ENCODE measurements at places on chromosomes 7 and 10. TPM values are rescaled to one million over a fixed set of nuclear protein-coding genes. Genes with fewer than 3 reads are reported as not detected.

GRCh38 chr10:6729071-6729774 is 149.1 kb upstream of the PRKCQ start:
- DNase-seq = peak; percentile 76

- DNase-seq = no peak
Measured at GRCh38 chr10:77629775-77630506, 7.7 kb downstream of the KCNMA1 start.

DNA sequence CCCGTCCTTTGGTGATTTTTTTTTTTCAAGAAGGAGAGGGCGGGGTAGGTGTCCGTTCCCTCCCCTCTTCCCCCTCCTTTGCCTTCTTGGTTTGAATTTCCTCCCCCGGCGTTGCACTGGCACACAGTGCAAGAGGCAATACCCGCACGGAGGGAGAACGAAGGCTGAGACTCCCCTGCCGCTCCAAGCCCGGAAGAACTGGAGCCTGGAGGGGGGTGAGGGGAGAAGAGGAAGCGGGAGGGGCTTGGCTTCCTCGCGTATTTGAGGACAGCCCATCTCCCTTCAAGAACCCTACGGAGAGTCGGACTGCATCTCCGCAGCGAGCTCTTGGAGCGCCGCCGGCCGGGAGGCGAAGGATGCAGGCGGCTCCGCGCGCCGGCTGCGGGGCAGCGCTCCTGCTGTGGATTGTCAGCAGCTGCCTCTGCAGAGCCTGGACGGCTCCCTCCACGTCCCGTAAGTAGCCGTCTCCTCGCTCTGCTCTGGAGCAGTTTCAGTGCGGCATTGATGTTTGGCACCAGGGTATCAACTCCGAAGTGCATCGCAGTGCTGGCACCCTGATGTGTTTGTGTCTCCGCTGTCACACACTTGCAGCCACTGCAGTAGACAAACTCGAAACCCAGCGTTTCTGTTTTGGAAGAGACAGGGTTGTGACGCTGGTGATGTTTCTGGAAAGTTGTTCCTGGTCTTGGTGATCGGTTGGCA is at the start of gene CNTNAP2:
TSS of gene CNTNAP2 (plus strand) at position 281 of the 702 bp plus-strand sequence. CDS start at position 357, 76 bp downstream.
- DNase-seq = no peak

DNA sequence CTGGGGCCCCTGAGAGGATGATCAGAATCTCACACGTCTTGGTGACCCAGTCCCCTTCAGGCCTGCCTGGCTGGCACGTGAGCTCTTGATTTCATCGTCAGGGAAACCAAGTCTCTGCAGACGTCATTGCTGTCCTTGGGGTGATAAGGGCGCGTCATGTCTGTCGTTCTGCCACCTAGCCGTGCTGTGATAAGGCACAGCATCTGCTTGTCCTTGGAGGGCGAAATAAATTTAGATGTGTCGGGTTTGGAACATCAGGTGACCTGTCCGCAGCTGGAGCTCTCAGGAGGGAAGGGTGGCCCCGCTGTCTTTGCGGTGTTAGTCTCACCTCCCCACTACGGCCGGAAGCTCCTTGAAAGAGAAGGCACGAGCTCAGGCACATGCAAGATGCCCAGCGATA is 129.2 kb downstream of the GRK5 start:
- no peak for DNase-seq

GRCh38 chr10:43237128-43237527 is 29.7 kb downstream of the RASGEF1A start:
- DNase-seq = no peak

- DNase-seq = no peak
Measured at GRCh38 chr7:50962281-50962883, 179.7 kb upstream of the GRB10 start.

- DNase-seq = no peak
Measured at GRCh38 chr7:9958486-9958885, 1015.2 kb upstream of the PHF14 start.

DNA sequence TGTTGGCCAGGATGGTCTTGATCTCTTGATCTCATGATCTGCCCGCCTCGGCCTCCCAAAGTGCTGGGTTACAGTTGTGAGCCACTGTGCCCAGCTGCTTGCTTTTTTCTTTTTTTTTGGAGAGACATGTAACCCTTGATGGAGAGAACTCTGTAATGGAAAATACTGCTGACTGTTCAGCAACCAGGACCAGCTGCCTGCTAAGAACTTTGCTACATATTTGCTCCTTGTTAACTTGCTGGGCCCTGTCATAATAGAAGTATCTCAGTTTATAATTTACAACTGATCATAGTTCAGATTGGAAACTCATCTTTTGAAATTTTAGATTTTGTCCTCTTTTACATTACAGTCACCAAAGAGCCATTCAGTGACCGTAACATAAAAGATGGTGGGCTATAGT is 34.9 kb downstream of the TASOR2 start:
- DNase-seq = no peak

DNA sequence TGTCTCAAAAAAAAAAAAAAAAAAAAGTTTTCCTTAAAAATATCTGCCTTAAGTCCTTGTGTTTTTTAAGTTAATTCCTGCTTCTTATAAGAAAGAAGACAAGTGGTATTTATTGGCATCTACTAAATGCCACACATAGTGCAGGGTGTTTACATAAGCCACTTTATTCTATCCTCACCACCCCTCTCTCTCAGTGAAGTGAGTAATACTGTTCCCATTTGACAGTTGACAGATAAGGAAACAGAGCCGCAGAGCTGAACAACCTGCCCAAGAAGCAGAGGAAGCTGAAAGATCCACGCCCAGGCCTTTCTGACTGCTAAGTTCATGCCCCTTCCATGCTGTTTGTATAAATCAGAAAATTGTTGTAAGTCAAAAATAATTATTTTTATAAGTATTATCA is 54.1 kb downstream of the ABLIM1 start:
- DNase-seq = peak; percentile 81

DNA sequence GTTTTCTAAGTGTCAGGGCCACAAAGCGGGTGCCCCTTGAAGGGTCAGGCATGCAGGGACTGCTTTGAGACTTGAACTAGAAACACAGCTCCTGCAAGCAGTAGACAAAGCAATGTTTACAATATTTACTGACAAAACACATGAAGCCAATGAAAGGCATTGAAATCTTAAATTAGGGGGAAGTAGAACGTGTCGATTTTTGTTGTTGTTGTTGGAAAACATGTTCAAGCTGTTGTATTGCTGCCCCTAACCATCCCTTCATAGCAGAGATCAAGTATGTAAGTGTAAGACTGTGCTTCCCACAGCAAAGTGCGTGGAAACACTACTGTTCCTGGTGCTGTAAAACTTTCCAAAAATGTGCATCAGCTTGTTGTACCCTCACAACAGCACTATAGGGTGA is 131.6 kb upstream of the MGMT start:
- DNase-seq = no peak

Gene CALCR
- total RNA-seq = not detected

Gene ANKRD61
- not detected for total RNA-seq
